ENCODE measurements at places on chromosomes 12 and 14.

GRCh38 chr14:28407031-28407825 lies 359.4 kb upstream of the FOXG1 start:
- no peak for DNase-seq

- DNase-seq = no peak
Observed at GRCh38 chr14:99543370-99543769, 60.6 kb downstream of the CCDC85C start.

- DNase-seq = no peak
Observed at GRCh38 chr12:12425616-12426015, 68.7 kb downstream of the BORCS5 start.

- no peak for DNase-seq
Observed at GRCh38 chr12:100699209-100699608, 95.4 kb upstream of the ANO4 start.

- no peak for DNase-seq
Observed at GRCh38 chr12:116202433-116202832, 75.1 kb downstream of the MED13L start.

DNA sequence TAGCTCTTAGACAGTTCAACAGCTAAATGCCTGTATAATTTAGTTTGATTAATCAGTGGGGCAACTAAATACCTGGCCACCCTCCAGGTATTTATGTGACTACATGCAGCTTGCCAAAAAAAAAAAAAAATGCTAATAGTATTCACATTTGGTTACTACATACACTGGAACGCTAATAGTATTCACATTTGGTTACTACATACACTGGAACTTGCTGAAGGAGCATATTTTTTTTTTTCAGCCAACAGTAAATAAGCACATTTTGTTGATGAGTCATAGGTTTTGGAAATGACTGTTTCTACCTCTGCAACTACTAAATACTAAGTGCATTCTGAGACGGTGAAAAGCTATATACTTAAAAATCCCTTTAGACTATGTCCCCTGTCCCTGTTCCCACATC lies 1172.3 kb downstream of the LRFN5 start:
- no peak for DNase-seq

- no peak for DNase-seq
Observed at GRCh38 chr12:43015090-43015737, 425.7 kb upstream of the PRICKLE1 start.

- no peak for DNase-seq
Observed at GRCh38 chr12:83700838-83701237, 1014.1 kb downstream of the TMTC2 start.

- no peak for DNase-seq
Observed at GRCh38 chr14:36971263-36971855, 201.0 kb downstream of the SLC25A21 start.

DNA sequence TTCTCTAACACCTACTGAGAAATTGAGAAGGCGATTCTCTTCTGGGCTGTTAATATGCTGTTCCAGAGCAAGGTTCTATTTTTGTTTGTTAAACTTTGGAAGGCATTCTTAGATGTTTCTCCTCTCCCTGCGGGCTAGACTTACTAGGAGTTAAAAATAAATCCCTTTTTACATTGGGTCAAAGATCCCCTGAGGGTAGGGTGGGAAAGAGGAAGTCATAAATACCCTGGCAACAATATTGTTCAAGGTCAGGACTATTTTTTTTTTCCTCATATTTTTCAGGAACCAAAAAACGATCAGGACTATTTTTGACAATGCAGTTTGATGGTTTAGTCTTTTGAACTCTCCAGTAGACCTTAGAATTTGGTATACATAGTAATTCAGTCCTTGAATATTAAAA lies 12.0 kb upstream of the SLC2A14 start:
- no peak for DNase-seq

GRCh38 chr14:59254146-59254910 lies 65.9 kb downstream of the DAAM1 start:
- DNase-seq = no peak

GRCh38 chr12:102423462-102423861 lies 56.9 kb downstream of the IGF1 start:
- no peak for DNase-seq

GRCh38 chr12:113302886-113303640 lies 31.8 kb downstream of the SLC8B1 start:
- no peak for DNase-seq

DNA sequence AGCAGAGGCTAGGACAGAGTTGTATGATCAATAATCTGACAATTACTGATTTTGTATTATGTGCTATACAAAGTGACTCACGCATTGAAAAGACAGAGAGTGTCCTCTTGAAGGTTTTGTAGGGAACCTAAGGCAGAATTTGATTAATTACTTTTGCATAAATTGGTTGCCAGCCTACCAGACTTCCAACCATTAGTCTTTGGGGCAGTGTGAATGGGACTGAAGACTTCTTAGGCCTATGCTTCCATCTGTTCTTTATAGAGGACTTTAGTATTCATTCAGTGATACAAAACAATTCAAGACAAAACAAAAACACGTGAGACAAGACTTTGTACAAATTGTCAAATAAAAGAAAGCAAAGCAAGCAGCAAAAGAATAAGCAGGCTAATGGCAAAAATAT lies 46.5 kb downstream of the ATL1 start:
- DNase-seq = no peak

DNA sequence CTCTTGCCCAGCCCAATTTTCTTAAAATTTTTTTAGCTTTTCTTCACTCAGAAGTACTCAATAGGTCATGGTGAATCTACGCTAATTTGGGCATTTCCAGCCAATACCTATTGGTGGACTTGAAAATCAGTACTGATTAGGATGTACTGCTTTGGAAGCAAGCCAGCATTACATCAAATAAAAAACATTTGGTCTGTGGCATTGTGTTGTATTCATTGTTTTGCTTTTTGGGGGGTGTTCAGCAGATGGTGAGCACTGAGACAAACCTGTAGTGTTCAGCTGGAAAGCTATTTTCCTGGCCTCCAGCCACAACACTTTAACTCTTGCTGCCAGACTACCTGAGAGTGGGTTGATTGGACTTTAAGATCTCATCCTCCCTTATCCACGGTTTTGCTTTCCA lies 4.0 kb downstream of the MAPKAPK5 start:
- no peak for DNase-seq

- DNase-seq = no peak
Observed at GRCh38 chr14:52950410-52950897, 396 bp downstream of the FERMT2 start.

GRCh38 chr12:90102957-90103652 lies 394.5 kb upstream of the ATP2B1 start:
- DNase-seq = no peak

- no peak for DNase-seq
Observed at GRCh38 chr14:96252999-96253539, 2.9 kb upstream of the BDKRB1 start.

DNA sequence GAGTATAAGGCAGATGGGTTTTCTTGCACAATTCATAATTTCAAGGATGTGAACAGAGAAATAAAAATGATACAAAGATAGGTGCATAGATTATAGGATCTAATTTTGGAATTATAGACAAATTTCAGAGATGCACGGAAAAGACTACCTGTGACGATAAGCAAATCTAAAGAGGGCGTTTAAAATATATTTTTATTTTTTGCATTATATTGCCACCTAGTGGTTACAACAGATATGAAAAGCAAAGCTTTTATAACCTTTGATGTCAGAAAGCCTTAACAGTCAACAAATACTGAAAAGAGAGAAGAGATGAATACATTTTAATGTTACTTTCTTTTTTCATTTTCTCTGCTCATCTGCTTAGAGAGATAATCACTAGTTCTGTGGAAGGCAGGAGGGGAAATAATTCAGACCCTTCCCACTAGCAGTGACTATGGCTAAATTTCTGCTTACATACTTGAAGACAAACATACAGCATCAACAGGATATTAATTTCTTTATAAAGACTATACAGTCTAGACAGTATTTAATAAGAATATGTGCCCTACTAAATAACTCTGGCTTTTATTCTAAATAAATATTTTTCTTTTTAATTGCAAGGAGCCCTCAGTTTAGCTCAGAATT lies 46.3 kb downstream of the NTS start:
- no peak for DNase-seq

DNA sequence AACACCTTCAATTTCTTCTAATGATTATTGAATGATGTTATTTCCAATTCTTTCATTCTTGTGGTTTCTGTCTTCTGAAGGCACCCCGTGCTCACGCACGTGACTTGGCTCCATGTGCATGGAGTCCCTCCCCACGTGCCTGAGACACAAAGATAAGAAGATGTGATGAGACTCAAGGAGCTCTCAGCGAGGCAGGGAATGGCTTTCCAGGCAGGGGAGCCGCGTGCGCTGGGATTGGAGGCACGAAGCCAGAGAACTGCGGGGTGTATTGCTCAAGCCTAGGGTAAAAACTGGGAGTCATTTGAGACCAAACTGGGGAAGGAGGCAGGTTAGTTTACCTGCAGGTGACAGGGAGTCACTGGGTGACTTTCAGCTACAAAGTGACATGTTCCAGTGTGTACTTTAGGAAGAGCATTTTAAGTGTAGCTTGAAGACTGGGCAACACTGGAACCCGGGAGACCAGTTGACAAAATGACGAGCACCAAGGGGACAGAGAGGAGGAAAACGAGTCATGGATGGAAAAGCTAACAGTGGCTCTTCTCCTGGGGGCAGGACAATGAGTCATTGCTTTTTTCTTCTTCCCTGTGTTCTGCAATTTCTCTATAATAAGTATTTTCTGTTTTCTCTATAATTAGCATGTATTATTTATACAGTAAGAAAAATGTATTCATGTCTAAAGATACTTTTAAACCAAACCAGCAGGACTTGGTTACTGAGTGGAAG lies 311.7 kb upstream of the FKBP4 start:
- no peak for DNase-seq

DNA sequence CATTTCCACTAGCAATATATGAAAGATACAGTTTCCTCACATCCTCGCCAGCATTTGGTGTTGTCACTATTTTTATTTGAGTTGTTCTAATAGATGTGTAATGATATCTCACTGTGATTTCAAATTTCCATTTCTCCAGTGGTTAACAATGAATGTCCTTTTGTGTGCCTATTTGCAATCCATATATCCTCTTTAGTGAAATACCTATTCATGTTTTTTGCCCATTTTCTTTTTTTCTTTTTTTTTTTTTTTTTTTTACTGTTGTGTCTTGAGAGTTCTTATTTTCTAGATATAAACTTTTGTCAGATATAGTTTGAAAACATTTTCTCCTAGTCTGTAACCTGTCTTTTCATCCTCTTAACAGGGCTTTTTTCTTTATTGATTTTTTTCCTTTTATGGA lies 79.0 kb downstream of the FBXL14 start:
- no peak for DNase-seq

DNA sequence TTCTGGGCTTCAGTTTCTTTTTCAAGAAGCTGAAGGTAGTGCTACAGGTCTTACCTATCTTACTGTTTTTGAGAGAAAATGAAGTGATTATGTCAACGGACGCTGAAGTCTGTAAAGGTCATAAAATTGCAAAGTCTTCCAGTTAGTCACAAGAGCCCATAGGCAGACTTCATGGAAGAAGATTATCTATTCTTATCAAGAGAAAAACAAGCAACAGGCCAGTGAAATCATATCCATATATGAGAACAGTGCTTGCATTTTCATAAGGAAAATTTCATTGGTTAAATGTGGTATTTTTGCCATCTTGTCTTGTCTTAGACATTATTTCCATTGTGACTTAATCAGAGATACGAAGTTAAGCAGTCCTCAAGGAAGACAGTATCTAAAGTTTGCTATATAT lies 412.7 kb upstream of the SEL1L start:
- DNase-seq = no peak

DNA sequence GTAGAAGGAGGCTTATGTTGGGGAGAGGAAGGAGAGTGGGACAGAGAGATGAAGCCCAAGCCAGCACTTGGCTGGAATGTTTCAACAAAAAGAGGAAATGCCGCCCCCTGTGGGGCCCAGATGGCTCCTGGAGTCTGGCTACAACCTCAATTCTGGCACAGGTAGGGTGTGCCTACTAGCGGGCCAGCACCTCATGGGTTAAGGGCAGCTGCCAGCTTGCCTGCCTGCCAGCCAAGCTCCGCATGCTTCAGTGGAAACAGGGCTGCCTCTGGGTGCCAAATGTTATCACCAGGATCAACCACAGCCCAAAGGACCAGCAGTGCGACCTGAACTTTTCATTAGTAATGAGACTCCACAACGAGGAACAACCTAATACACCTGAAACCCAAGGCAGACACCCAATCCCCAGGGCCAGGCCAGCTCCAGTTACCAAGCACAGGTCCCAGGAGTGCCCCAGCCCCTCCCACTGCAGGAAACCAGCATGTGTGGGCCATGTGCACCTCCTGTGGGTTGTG lies 11.3 kb downstream of the RAB15 start:
- DNase-seq = no peak

- no peak for DNase-seq
Observed at GRCh38 chr12:101859664-101860607, 17.4 kb upstream of the DRAM1 start.

- DNase-seq = no peak
Observed at GRCh38 chr12:114903083-114903691, 219.2 kb upstream of the TBX3 start.

DNA sequence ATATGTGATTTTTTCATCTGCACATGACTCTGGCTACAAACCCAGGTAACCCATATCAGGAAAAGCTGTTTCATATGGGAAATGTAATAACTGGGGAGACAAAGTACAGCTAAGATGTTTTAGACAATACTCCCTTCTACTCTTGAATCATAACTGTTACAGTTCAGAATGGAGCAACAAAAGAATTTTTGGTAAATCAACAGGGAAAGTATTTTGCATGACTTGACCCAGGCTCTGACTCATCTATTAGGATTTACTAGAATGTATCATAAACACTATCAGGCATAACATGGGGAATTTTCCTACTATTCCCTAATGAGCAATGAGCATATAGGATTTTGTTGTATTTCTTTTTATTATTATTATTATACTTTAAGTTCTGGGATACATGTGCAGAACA lies 553.0 kb downstream of the SLC16A7 start:
- DNase-seq = no peak

- DNase-seq = no peak
Observed at GRCh38 chr12:30088259-30088995, 304.7 kb upstream of the TMTC1 start.

Measured in stimulated activated CD8-positive, alpha-beta memory T cell treated with anti-CD3 and anti-CD28 coated beads, Interleukin-7, amount 100 ng/mL, for 1 hour (primary cell).